ENCODE measurements at places on chromosomes 11 and 22.

GRCh38 chr22:17779286-17780115 is 5.2 kb upstream of the BID start:
- H3K27me3 ChIP-seq, result peaks cover 6% of the 10 kb centered on the region
- peak overlapping the region; percentile 59 for H3K4me3 ChIP-seq
- H3K4me1 ChIP-seq, result peaks cover 50% of the 10 kb centered on the region
- DNase-seq, result no peak
- peaks cover 6% of the 10 kb centered on the region for H3K36me3 ChIP-seq

DNA sequence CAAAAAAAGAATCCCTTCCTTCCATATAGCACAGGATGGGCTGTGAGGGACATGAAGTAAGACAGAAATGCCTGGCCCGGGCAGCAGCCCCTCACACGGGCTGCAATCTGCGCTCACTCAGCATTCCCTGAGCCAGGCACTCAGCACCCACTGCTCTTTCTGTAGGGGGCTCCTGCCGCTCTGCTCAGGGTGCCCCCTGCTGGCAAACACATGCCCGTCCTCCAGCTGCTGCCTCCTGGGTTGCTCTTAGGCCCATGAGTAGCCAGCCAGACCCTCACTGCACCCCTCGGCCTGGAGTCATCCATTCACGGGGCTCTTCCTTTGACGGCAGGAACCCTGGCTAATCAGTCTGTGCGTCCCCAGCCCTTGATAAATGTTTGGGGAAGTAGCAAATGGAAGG is 6.9 kb downstream of the MCAT start:
- H3K4me1 ChIP-seq, result no peaks in the 10 kb centered on the region
- no peak for DNase-seq
- peaks cover 64% of the 10 kb centered on the region for H3K36me3 ChIP-seq
- H3K27ac ChIP-seq, result no peak overlapping the region
- H3K4me3 ChIP-seq, result no peak overlapping the region

GRCh38 chr11:130206141-130206540 is 46.6 kb downstream of the ST14 start:
- H3K36me3 ChIP-seq, result no peaks in the 10 kb centered on the region
- H3K4me3 ChIP-seq, result no peak overlapping the region
- no peak overlapping the region for H3K27ac ChIP-seq
- H3K27me3 ChIP-seq, result no peaks in the 10 kb centered on the region
- no peaks in the 10 kb centered on the region for H3K4me1 ChIP-seq

DNA sequence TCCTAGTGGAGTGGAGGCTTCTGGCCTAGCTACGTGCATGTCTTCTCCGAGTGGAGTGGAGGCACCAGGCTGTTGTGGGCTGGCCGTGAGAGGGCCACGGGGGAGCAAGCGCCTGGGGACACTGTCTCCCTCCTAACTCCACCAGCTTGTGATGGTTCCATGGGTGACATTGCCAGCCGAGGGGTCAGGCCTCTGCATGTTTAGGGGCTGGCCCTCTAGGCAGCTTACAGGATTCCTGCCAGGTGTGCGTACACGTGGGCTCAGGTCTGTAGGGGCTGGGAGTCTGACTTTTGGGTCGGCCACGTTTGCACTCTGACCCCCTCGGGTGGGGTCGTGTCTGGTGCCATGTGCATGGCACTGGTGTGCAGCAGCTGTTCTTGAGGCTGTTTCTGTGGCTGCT is 31.6 kb downstream of the TBC1D22A start:
- H3K4me1 ChIP-seq, result peaks cover 26% of the 10 kb centered on the region
- H3K27ac ChIP-seq, result no peak overlapping the region
- H3K27me3 ChIP-seq, result no peaks in the 10 kb centered on the region
- H3K36me3 ChIP-seq, result peaks cover 39% of the 10 kb centered on the region
- H3K4me3 ChIP-seq, result no peak overlapping the region
- DNase-seq, result no peak

GRCh38 chr11:44171518-44171917 is 76.0 kb downstream of the EXT2 start:
- no peak overlapping the region for H3K27ac ChIP-seq
- no peak for DNase-seq
- no peaks in the 10 kb centered on the region for H3K27me3 ChIP-seq
- H3K4me3 ChIP-seq, result no peak overlapping the region

- no peaks in the 10 kb centered on the region for H3K27me3 ChIP-seq
- no peaks in the 10 kb centered on the region for H3K4me1 ChIP-seq
- no peaks in the 10 kb centered on the region for H3K36me3 ChIP-seq
- no peak overlapping the region for H3K27ac ChIP-seq
Measured at GRCh38 chr11:127733552-127733951, 733.0 kb upstream of the KIRREL3 start.

DNA sequence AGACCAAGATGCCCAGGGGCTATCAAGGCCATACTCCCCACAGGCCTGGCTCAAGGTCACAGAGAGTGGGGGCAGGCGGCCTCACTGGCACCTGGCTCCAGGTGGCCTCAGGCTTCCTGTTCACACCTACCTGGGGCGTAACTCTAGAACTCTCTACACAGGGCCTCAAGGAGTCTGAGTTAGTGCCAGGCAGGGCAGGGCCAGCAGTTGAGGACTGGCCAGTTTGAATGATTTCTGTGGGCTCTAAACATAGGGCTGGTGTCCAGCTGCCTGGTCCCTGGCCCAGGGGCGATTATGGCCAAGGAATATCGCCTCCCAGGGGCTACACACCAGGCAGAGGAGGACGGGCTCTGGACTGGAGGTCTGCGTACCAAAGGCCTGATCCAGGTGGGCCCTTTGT is 79.2 kb downstream of the WNT7B start:
- H3K27ac ChIP-seq, result no peak overlapping the region
- no peaks in the 10 kb centered on the region for H3K36me3 ChIP-seq
- no peak overlapping the region for H3K4me3 ChIP-seq
- peaks cover 4% of the 10 kb centered on the region for H3K27me3 ChIP-seq
- no peaks in the 10 kb centered on the region for H3K4me1 ChIP-seq
